ENCODE measurements at places on chromosomes 7 and 10. TPM values are rescaled to one million over a fixed set of nuclear protein-coding genes. Genes with fewer than 3 reads are reported as not detected.
A peak's percentile ranks its signal among the peaks of the same experiment; 100 is the strongest.

DNA sequence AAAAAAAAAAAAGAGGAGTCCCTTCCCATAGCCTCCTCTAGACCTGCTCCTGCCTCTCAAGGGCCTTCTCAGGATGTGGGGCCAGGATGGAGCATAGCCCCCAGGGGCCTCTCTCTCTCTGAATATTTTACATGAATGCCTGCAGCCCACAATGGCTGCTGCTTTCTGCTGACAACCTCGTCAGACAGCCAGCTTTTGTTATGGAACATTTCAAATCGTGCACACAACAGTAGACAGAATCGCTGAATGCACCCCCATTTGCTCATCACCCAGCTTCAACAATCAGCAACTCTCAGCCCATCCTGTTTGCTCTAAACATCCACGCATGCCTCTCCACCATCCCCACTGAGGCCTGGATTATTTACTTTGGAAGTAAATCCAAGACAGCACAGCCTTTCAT lies 5.4 kb downstream of the PLAC9 start:
- no peak for DNase-seq

GRCh38 chr7:137882806-137883205 lies 36.0 kb upstream of the DGKI start:
- DNase-seq: no peak

GRCh38 chr10:3137958-3138726 lies 34.4 kb downstream of the PITRM1 start:
- peak; percentile 49 for DNase-seq

The MMRN2 gene
- total RNA-seq: 11.8 TPM

The IQUB gene
- 0.07 TPM for total RNA-seq
